Hippocampal formation (tissue), 2 donors: ENCODE measurements at places on chromosomes 12 and 14.

GRCh38 chr14:90678846-90679362 is 137.3 kb downstream of the TTC7B start:
- DNase-seq = no peak

DNA sequence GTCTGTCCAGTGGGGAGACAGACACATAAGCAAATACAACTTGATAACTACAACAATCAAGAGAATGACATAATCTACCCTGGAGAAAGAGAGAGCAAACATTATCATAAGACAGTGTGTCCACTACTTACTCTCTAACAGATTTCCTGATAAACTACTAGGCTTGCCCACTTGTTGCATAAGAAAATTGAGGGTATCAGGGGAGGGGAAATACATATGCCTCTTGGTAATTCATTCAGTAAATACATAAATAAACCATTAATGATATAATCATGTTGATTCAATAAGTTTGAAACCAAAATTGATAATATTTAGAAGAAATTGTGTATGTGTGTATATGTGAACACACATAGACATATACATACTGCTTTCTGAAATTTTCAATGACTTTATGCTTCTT is 76.6 kb downstream of the ERGIC2 start:
- no peak for DNase-seq

DNA sequence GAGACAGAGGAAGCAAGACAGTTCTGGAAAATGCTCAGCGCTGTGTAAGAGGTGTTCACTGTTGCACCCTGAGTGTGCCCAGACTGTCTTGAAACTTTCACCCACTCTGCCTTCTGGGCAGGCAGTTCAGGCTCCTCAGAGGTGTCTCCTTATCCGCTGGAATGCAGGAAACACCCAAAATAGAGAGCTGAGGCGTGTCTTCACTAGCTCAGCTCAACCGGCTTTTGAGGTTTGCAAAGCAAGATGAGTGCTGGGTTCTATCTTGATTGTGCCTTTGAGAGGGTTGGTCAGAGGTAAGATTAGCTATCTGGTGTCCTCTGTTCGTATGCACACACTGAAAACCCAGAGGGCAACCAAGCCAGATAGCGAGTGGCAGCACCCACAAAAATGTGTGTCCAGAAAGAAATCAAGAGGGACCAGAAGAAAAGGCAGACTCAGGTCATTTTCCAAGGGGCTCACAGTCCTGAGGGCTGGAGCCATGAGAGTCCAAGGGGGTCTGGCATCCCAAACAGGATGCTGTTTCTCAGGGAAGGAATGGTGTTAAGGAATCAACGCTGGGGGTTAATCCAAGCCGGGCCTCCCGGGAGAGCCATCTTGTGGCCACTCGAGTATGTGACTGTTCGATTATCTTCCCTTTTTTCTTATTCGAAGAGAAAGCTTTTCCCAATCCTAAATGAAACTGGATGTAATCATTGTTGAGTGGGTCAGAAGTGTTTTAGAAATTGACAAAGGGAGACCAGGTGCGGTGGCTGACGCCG is 47.1 kb downstream of the TBX3 start:
- DNase-seq = no peak

- no peak for DNase-seq
Observed at GRCh38 chr12:117501076-117501869, 139.8 kb upstream of the NOS1 start.

DNA sequence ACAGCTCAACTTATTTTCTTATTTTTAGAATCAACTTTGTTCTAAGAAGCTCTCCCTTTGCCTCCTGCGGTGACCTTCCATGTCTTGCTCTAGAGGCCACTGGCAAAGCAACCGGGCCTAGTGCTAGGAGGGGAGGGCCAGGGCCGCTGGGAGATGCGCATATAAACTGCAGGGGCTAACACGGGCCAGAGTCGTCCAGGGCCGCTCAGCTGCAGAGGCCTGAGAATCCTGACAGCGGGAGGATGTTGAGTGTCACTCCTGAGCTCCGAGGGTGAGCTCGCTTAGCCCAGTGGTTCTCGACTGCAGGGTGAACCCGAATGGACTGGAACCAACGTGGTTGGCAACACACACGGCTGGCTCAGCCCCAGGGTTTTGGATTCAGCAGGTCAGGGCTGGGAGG is 6.5 kb upstream of the PIWIL1 start:
- DNase-seq = no peak

- DNase-seq = no peak
Observed at GRCh38 chr12:3730111-3730510, 22.8 kb downstream of the CRACR2A start.

DNA sequence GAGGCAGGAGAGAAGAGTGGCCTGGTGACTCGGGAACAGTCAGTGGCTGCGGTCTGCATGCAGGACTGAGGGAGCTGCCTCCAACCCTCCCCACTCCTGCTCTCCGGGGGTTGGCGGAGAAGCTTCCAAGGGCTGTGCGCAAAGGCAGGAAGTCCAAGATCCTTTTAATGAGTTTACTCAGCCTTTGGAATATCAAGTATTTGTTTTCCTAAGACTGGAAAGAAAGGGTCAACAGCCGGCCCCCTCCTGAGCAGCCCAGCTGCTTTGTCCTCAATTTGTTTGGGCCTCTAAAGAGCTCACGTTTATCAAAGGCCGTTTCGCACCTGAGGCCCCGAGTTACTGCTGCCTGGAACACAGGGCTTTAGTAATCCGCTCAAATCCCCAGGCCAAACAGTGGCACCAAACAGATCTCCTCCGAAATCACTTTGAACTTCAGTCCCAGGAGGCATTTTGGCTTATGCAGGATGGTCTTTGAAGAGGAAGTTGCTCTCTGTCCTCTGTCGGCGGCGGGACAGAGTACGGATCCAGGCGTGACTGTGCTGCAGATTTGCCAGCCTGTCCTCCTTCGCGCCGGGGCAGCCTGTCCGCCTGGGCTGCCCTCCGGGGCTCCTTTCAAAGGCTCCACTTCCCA is 117.2 kb upstream of the FZD10 start:
- DNase-seq = no peak

- no peak for DNase-seq
Observed at GRCh38 chr14:72383865-72384264, 451.6 kb downstream of the RGS6 start.

GRCh38 chr12:6961278-6961694 is 9.2 kb downstream of the PHB2 start:
- no peak for DNase-seq

DNA sequence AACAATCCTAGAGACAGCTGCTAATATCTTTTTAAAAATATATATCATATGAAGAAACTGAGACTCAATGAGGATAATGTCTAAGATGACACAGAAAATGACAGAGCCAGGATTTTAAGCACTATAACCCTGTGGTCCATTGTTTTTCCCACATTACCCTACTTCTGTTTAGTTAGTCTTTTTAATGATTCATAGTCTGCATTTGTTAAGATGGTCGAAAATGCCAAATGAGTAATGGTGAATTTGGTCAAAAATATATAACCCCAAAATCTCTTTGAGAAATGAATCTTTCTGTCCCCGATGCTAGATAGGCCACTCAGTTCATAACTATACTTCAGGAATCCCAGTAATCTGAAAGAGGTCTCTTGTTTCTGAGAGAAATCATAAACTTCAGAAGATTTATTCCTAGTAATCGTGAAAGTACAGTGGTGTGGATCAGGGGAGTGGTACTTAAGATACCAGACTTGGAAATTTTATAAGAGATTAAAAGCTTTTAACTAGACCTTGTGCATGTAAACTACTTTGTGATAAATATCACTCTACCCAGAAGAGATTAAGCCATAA is 10.8 kb downstream of the RTRAF start:
- DNase-seq = no peak

DNA sequence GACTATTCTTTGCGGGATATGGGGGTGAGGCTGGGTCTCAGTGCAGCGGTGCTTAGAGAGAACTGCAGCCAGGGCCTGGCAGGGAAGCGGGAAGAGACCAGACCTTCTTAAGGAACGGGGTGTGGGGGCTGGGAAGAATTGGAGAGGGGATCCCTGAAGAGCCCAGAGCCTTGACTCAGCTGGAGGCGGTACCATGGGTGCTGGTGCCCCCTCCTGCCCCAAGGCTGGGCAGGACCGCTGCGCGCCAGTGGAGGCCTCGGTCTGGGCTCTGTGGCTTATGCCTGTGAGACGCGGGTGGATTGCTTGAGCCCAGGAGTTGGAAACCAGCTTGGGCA is 1.3 kb upstream of the RNU7-1 start:
- no peak for DNase-seq

GRCh38 chr14:64572386-64573104 is 22.8 kb downstream of the PPP1R36 start:
- no peak for DNase-seq

- DNase-seq = no peak
Observed at GRCh38 chr12:63069860-63070617, 81.0 kb downstream of the AVPR1A start.

GRCh38 chr12:98504368-98504617 is 11.1 kb upstream of the TMPO start:
- no peak for DNase-seq

DNA sequence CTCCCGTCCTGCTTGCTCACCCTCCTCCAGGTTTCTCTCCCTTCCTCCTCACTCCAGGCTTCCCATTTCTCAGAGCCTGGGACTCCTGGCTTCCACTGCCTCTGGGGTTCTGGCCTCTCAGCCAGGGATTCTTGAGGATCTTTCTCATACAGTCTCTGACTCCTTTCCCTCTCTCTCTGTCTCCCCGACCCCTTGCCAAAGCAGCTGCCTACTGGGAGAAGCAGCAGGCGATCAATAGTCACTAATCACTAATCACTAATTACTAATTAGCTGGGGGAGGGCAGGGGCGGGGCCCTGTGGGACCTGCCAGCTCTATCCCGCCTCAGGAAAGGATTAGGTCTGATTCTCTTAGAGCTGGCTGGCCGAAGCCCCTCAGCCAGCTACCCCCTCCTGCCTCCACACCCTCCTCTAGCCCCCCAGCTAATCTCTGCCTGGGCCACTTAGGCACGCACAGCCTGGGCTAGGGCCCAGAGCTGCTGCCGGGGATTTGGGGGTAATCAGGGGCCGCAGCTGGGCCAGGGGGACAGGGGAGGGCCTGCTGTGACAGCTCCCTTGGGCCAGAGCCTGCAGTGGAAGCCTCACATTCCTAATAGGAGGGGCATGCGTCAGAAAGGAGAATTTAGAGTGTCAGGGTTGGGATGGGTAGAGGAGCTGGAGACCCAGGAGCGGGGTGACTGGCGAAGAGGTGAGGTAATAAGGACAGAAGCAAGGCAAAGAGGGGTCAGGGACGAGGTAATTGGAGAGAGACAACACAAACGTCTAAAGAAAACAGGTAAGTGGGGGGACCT is 2.8 kb downstream of the NXPH4 start:
- DNase-seq = no peak

GRCh38 chr14:72682188-72682587 is 211.7 kb downstream of the DPF3 start:
- DNase-seq = no peak

- no peak for DNase-seq
Observed at GRCh38 chr14:79992407-79993198, 218.7 kb downstream of the DIO2 start.

DNA sequence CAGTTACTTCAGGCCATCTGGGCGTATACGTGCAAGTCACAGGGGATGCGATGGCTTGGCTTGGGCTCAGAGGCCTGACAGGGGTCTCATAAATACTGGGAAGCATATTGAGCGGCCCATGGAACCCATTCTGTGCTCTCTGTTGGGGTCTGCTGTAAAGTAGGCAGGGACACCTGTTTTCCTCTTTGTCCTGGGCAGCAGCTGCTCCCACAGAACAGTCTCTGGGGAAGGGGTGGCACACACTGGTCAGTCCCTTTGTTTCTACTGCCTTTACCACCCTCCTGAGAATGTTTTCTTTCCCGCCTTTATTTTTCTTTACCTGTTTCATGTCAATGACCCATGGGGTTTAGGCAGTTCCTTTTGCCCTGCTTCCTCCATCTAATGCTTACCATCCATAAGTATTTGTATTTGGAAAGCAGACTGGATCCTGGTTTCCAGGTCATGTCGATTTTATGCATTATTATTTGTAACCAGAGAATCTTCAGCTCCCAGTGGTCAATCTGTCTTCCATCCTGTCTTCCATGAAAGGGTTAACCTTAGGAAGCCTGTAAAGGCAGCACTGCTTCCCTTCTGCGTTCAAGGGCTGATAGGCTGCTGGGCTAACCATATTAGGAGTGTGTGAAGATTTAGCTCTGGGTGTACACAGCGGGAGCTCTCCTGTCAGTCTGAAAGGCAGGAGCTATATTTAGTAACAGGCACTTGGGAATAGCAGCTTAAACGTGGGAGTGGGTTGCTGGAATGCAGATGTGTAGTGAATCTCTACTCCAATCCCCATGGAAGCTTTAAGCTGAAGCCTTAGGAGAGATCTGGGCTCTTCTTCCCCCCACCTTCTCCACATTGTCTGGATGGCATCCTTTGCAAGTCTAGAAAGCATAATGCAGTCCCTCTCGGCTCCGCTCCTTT is 124.0 kb downstream of the DYRK2 start:
- DNase-seq = no peak

DNA sequence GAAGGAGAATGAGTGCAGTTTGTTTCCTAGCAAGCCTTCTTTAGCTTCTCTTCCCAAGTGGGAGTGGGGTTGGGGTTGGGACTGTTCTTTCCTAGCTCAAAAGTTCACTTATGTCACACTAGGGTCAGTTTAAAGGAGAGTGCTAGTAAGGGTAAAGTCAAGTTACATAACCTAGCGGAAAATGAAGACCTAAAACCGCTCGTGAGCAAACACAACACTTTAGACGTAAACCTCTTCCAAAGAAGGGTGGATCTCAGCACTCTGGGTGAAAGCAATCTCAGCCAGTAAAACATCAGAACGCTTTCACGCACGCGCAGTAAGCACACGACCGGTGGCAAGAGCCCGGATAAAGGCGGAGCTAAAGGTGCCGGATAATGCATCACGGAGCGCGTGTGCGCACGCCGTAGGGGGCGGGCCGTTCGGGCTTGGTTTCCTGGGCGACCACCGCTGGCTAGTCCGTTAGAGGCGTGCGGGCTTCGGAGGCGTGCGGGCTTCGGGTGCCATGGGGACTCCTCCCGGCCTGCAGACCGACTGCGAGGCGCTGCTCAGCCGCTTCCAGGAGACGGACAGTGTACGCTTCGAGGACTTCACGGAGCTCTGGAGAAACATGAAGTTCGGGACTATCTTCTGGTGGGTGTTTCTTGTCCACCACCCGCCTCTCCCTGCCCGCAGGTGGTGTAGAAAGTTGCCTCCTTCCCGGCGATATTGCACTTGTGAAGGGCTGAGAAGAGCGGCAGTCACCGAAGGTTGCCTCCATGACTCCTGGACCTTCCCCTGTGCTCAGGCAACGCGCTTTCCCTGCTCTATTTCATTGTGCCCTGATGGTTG is at the start of gene SNAPC1:
Gene SNAPC1, plus strand, starts transcription at position 462 of the 828 bp plus-strand sequence. Its CDS starts 41 bp downstream, at position 503.
- DNase-seq = peak; percentile 95

GRCh38 chr14:95253039-95253630 is 66.6 kb downstream of the CLMN start:
- no peak for DNase-seq

GRCh38 chr12:100101000-100101399 is 41.7 kb downstream of the BLTP3B start:
- no peak for DNase-seq
